ENCODE measurements at places on chromosomes 16 and 17. TPM values are rescaled to one million over a fixed set of nuclear protein-coding genes. Genes with fewer than 3 reads are reported as not detected.

GRCh38 chr17:3666516-3666915 is 1.9 kb downstream of the TAX1BP3 start:
- H3K4me3 ChIP-seq: no peak overlapping the region
- DNase-seq: no peak
- H3K4me1 ChIP-seq: peaks cover 25% of the 10 kb centered on the region
- no peaks in the 10 kb centered on the region for H3K27me3 ChIP-seq
- H3K27ac ChIP-seq: no peak overlapping the region
- H3K36me3 ChIP-seq: peaks cover 4% of the 10 kb centered on the region

GRCh38 chr16:57998486-57998885 is 2.0 kb downstream of the ZNF319 start:
- peak overlapping the region; percentile 77 for H3K27ac ChIP-seq
- no peaks in the 10 kb centered on the region for H3K27me3 ChIP-seq
- peaks cover 45% of the 10 kb centered on the region for H3K36me3 ChIP-seq
- peaks cover 84% of the 10 kb centered on the region for H3K4me1 ChIP-seq

DNA sequence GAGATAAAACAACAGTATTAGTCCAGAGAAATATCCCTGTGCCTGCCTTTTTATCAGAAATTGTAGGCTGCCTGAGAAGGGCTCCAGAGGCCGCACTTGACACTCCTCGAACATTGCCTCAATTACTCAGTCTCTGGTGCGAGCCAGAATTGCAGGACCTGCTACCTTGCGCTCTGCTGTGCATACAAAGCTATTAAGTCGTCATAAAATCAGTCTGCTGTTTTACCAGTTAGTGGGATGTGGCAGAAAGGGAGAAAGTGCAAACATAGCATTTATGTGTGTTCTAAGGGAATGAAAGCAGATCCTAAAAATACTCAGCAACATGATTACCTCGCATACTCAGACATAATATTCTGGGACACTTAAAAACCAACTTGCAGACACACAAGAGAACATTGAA is 70.6 kb downstream of the TMC6 start:
- H3K36me3 ChIP-seq: peaks cover 41% of the 10 kb centered on the region
- H3K27me3 ChIP-seq: no peaks in the 10 kb centered on the region
- no peak for DNase-seq
- H3K4me3 ChIP-seq: no peak overlapping the region

DNA sequence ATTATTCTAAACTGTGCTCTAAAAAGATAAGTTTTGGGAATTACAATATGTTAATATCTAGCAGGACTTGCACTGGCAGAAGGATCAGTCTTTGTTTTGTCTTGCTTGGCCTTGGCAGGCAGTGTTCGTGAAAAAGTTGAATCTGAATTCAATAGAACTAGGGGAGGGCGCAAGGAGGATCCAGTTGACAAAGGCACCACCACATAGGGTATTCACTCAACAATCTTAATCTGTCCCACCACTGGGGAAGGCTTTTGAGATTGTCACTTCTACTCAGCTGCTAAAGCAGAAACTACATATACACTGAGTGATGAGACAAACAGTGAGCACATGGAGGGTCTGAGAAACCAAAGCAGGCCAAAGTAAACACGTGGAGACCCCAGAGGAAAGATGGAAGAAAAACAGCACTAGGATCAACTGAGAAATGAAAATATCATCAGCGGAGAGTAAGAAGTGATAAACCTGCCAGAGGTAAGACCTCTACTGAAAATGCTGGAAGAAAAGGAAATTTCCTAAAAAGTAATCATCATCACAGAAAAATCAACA is 2.4 kb downstream of the AMFR start:
- DNase-seq: no peak
- H3K27me3 ChIP-seq: no peaks in the 10 kb centered on the region
- no peak overlapping the region for H3K4me3 ChIP-seq
- no peak overlapping the region for H3K27ac ChIP-seq
- H3K4me1 ChIP-seq: peaks cover 21% of the 10 kb centered on the region

DNA sequence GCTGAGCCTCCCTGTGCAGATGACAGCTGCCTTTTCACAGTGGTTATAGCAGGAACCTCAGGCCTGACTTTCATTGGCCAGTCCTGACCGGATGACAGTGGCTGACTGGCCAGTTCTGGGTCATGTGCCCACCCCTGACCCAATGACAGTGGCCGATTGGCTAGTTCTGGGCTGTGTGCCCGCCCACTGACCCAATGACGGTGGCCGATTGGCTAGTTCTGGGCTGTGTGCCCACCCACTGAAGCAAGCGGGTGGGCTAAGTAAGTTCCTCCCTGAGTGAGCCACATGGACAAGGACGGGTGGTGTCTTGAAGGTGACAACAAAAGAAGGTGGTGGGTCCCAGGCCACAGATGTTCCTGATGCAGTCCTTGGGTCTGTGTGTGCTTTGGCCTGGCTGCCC is 9.5 kb downstream of the DEF8 start:
- no peak for DNase-seq
- H3K36me3 ChIP-seq: peaks cover 42% of the 10 kb centered on the region
- H3K4me3 ChIP-seq: no peak overlapping the region
- no peaks in the 10 kb centered on the region for H3K27me3 ChIP-seq
- H3K27ac ChIP-seq: no peak overlapping the region
- no peaks in the 10 kb centered on the region for H3K4me1 ChIP-seq

DNA sequence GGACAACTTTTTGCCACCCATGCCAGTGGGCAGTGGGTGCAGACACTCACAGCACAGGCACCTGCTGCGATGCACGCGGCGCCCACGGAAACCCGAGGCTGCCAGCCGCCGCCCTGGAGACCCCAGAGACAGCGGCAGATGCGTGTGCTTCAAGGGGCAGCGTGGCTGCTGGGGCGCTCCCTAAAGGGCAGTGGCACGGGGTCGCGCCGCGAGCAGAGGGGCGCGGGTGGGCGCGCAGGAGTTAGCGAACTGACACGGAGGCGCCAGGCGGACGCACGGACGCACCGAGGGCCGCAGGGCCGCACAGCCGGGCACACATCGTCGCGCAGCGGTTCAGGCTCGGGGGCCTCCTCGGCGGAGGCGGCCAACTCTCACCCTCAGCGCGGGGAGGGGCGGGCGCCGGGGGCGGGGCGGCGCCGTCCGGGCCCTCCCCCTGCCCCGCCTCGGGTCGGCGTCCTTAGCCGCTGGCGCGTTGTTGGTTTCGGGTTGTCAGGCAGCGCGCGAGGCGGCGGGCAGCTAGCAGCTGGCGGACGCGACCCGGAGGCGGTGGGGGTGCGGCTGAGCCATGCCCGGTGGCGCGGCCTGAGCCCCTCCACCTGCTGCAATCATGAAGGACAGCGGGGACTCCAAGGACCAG is at the start of gene KIF19:
TSS of gene KIF19 (plus strand) at position 484 of the 637 bp plus-strand sequence. CDS start at position 608, 124 bp downstream.
- no peaks in the 10 kb centered on the region for H3K27me3 ChIP-seq
- H3K4me1 ChIP-seq: peaks cover 38% of the 10 kb centered on the region
- peak within 1 kb of the TSS; percentile 48 for H3K4me3 ChIP-seq
- H3K36me3 ChIP-seq: no peaks in the 10 kb centered on the region

DNA sequence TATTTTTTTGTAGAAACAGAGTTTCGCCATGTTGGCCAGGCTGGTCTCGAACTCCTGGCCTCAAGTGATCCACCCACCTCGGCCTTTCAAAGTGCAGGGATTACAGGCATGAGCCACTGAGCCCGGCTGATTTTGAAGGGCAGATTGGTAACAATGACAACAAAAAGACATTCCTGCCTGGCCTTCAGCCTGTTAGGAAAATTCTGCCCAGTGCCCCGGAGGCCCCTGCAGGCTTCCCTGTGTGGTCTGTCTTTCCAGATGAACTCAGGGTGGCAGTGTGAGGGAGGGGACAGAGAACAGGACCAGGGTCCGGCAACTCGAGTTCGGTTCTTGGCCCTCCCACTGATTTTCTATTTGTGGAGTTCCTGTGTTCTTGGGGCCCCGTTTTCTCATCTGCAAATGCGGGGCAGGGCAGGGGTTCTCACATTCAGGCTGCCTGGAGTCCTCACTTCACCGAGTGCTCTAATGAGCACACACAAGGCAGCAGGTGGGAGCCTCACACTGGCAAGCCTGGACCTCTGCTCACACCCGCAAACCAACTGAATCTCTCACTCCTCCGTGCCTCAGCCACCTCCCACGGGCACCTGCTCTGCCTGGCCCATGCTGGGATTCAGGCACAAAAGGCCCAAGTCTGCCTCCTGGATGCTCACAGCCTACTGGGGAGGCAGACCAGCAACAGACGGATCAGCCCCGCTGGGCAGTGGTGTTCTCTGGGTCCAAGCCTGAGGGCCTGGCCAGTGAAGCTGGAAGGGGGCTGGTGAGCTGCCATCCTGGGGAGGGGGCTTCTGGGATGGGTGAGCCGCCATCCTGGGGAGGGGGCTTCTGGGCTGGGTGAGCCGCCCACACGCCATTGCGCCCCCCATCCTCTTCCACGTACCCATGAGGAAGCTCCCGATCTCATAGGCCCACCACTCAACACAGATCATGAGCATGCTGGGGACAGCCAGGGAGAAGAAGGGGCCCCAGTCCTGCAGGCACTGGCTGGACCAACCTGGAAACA is 10.3 kb downstream of the SLC47A2 start:
- H3K27me3 ChIP-seq: no peaks in the 10 kb centered on the region
- H3K4me1 ChIP-seq: no peaks in the 10 kb centered on the region
- H3K36me3 ChIP-seq: no peaks in the 10 kb centered on the region

GRCh38 chr17:3879591-3880417 is 13.0 kb downstream of the CAMKK1 start:
- H3K36me3 ChIP-seq: peaks cover 11% of the 10 kb centered on the region
- H3K4me1 ChIP-seq: no peaks in the 10 kb centered on the region
- no peak for DNase-seq
- no peak overlapping the region for H3K4me3 ChIP-seq
- no peaks in the 10 kb centered on the region for H3K27me3 ChIP-seq
- no peak overlapping the region for H3K27ac ChIP-seq

DNA sequence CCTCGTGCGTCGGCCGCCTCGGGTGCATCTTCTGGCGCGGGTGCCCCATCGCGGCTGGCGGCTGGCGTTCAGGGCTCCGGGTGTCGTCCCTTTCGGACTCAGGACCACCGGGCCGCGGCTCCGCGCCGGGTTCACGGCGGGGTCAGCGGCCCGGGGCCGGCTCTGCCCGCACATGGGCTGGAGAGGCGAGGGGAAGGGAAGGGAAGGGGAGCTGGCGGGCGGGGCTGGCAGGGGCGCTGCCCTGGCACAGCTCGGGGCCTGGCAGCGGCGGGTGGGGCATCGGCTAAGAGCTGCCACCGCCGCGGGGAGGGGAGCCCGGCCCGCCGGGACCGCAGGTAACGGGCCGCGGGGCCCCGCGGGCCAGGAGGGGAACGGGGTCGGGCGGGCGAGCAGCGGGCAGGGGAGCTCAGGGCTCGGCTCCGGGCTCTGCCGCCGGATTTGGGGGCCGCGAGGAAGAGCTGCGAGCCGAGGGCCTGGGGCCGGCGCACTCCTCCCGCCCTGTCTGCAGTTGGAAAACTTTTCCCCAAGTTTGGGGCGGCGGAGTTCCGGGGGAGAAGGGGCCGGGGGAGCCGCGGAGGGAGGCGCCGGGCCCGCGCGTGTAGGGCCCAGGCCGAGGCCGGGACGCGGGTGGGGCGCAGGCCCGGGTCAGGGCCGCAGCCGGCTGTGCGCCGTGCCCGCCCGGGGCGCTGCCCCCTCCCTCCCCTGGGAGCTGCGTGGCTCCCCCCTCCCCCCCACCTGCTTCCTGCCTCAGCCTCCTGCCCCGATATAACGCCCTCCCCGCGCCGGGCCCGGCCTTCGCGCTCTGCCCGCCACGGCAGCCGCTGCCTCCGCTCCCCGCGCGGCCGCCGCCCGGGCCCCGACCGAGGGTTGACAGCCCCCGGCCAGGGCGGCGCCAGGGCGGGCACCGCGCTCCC is 646 bp downstream of the HIC1 start:
- H3K4me1 ChIP-seq: peaks cover 77% of the 10 kb centered on the region
- peak overlapping the region; percentile 28 for H3K4me3 ChIP-seq
- no peak for DNase-seq
- peaks cover 6% of the 10 kb centered on the region for H3K27me3 ChIP-seq

DNA sequence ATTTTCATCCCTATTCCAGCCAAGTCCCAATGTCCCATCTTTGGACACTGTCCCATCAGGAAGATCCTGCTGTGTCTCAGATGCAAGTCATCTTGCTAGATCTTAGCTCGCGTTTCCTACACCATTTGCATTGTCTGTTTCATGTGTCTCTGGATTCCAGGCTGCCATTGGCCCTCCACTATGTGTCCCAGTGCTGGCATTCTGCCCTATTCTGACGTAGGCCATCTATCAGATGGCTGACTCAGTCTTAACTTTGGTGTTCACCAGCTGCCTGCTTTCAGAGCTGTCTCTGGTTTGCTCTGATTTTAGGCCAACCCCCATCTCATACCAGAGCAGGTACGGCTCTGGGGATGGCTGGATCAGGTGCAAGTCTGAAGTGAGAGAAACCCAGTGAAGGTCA is 300.9 kb upstream of the ASIC2 start:
- no peak overlapping the region for H3K27ac ChIP-seq
- no peak for DNase-seq
- no peaks in the 10 kb centered on the region for H3K36me3 ChIP-seq
- H3K4me3 ChIP-seq: no peak overlapping the region
- H3K27me3 ChIP-seq: no peaks in the 10 kb centered on the region

DNA sequence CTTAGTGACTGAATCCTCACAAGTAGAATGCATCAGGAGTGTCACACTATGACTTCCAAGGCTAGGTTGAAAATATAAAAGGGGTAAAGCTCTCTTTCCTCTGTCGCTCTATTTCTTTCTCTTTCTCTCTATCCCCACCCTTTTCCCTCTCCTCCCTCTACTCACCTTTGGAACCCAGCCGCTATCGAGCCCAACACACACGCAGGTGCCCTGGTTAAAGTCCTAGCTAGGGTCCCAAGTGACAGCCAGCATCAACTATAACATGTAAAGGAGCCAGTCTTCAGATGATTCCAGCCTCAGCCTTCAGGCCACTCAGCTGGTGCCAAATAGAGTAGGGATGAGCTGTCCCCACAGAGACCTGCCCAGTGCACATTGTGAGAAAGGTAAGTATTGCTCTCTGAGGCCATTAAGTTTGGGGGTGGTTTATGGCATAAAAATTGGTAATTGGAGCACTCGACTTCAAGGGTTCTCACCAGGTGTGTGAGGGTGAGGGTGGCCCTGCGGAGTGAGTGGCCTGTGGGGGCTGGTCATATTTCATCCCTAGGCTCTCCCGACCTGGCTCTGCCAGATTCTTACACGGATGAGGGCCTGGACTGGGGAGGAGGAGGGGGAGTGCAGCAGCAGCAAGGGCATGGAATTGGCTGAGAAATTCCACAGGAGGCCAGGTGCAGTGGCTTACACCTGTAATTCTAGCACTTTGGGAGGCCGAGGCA is 14.9 kb upstream of the C16orf54 start:
- peaks cover 33% of the 10 kb centered on the region for H3K4me1 ChIP-seq
- DNase-seq: no peak
- H3K4me3 ChIP-seq: no peak overlapping the region
- H3K27ac ChIP-seq: no peak overlapping the region

DNA sequence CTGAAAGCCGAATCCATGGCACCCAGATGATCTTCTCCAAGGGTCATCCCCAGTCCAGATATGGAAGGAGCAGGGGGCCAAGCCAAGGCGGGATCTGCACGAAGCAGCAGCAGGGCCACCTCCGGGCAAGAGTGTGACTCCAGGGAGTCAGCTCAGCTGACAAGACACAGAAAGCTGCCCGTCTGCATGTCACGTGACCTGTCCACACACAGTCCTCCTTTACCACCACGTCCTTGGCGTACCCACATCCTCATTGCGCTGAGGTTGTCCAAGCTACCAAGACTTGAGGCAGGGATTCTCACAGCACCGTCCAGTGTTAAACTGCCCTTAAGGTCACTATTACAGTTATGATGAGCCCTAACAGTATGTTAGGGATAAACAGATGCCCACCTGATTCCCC is 11.3 kb upstream of the CYTH1 start:
- peaks cover 68% of the 10 kb centered on the region for H3K36me3 ChIP-seq
- no peak overlapping the region for H3K27ac ChIP-seq
- peaks cover 74% of the 10 kb centered on the region for H3K4me1 ChIP-seq
- H3K4me3 ChIP-seq: no peak overlapping the region
- DNase-seq: no peak
- no peaks in the 10 kb centered on the region for H3K27me3 ChIP-seq

PIK3R5 gene
- 159 TPM for total RNA-seq

WNT3 gene
- total RNA-seq: not detected

KRT12 gene
- not detected for total RNA-seq

CPPED1 gene
- total RNA-seq: 1.4 TPM
